ENCODE measurements at places on chromosomes 11 and 22. TPM values are rescaled to one million over a fixed set of nuclear protein-coding genes. Genes with fewer than 3 reads are reported as not detected.

Gene OOSP3
- not detected for total RNA-seq

DNA sequence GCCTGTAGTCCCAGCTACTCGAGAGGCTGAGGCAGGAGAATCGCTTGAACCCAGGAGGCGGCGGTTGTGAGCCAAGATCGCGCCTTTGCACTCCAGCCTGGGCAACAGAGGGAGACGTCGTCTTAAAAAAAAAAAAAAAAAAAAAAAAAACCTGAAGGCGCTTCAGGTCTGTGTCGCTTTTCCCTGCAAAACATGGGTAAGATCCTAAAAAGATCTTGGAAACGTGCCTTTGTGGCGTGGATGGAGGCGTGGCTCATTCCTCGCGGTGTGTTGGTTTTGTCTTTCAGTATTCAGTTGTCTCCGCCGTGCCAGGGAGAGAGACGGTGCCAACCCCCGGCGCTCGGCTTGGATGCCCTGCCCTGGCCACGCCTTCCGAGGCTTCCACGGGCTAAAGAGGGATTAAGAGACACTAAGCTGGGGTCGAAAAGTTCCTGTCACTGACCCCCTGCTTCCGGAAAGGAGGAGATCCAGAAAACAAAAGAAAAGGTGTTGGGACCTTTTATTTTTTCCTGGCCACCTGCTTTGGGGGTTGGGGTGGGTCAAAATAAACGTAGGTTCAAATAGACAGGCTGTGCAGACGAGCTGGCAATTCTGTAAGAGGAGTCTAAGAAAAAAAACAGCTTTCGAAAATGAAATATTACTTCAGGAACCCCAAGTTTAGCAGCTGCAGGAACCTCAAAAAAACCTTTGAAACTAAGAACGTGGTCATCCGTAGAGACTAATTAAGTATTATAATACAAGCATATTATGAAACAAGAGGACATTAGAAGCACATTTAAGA lies 1.1 kb upstream of the SLC35F2 start:
- no peaks in the 10 kb centered on the region for H3K36me3 ChIP-seq
- H3K27me3 ChIP-seq = no peaks in the 10 kb centered on the region
- no peak for DNase-seq
- peak overlapping the region; percentile 90 for H3K27ac ChIP-seq
- peaks cover 24% of the 10 kb centered on the region for H3K4me1 ChIP-seq
- peak overlapping the region; percentile 96 for H3K4me3 ChIP-seq

GRCh38 chr11:70727899-70728620 lies 329.7 kb downstream of the CTTN start:
- H3K27ac ChIP-seq = no peak overlapping the region
- H3K36me3 ChIP-seq = no peaks in the 10 kb centered on the region
- no peak overlapping the region for H3K4me3 ChIP-seq
- H3K4me1 ChIP-seq = no peaks in the 10 kb centered on the region
- H3K27me3 ChIP-seq = no peaks in the 10 kb centered on the region

Gene PARVG
- total RNA-seq = 64.6 TPM

DNA sequence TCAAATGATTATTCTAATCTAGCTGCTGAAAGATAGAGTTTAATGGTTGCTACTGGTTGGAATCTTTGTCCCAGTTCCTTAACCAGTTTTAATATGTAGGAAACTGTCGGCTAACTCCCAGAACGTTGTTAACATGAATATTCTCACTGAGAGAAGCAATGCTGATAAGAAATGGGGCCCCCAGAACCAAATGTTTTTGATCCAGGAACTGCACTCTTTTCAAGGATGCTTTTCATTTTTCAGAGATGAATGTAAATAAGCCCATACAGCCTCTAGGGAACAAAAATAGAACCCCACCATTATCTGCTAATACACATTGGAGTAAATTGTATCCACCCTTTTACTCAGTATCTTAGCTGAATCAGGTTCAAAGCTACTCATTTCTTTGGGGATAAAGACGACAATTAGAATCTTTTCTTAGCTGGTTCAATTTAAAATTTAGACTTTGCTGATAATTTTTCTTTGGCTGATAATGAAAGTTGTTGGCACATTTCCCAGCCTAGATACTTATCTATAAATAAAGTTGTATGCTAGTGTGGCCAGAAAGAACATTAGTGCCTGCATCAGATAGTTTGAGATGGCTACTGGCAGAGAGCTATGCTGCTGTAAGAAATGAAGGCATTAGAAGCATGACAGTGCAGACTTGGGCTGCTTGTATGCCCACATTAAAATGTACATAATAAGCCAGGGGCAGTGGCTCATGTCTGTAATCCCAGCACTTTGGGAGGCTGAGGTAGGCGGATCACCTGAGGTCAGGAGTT lies 323.3 kb upstream of the PDGFD start:
- peaks cover 21% of the 10 kb centered on the region for H3K36me3 ChIP-seq
- H3K27me3 ChIP-seq = no peaks in the 10 kb centered on the region
- H3K4me1 ChIP-seq = no peaks in the 10 kb centered on the region
- no peak for DNase-seq
- no peak overlapping the region for H3K4me3 ChIP-seq
- no peak overlapping the region for H3K27ac ChIP-seq

Gene PAX6
- not detected for total RNA-seq

DNA sequence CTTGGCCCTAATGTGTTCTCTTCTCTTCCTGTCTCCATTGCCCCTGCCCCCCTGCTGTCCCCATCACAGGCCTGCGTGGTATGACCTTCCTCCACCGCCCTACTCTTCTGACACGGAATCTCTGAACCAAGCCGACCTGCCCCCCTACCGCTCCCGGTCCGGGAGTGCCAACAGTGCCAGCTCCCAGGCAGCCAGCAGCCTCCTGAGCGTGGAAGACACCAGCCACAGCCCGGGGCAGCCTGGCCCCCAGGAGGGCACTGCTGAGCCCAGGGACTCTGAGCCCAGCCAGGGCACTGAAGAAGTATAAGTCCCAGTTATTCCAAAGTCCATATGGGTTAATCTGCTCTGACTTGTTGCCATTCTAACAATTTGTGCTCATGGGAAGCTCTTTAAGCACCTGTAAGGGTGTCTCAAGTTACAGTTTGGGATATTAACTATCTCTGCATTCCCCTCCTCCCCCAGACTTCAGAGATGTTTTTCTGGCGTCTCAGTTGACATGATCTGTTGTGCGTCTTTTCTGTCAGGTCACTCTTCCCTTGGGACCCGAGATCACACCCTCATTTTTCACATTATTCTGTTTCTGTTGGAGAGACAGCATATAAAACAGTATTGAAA lies 60.0 kb downstream of the COMMD9 start:
- H3K27ac ChIP-seq = no peak overlapping the region
- no peaks in the 10 kb centered on the region for H3K36me3 ChIP-seq
- peaks cover 5% of the 10 kb centered on the region for H3K27me3 ChIP-seq
- no peak overlapping the region for H3K4me3 ChIP-seq
- no peak for DNase-seq
- peaks cover 2% of the 10 kb centered on the region for H3K4me1 ChIP-seq

GRCh38 chr11:111331711-111332479 lies 33.5 kb downstream of the POU2AF3 start:
- no peak for DNase-seq
- no peaks in the 10 kb centered on the region for H3K36me3 ChIP-seq
- no peaks in the 10 kb centered on the region for H3K4me1 ChIP-seq
- peaks cover 16% of the 10 kb centered on the region for H3K27me3 ChIP-seq
- H3K27ac ChIP-seq = no peak overlapping the region
- H3K4me3 ChIP-seq = no peak overlapping the region
